ENCODE measurements at places on chromosomes 2 and 18. TPM values are rescaled to one million over a fixed set of nuclear protein-coding genes. Genes with fewer than 3 reads are reported as not detected.

DNA sequence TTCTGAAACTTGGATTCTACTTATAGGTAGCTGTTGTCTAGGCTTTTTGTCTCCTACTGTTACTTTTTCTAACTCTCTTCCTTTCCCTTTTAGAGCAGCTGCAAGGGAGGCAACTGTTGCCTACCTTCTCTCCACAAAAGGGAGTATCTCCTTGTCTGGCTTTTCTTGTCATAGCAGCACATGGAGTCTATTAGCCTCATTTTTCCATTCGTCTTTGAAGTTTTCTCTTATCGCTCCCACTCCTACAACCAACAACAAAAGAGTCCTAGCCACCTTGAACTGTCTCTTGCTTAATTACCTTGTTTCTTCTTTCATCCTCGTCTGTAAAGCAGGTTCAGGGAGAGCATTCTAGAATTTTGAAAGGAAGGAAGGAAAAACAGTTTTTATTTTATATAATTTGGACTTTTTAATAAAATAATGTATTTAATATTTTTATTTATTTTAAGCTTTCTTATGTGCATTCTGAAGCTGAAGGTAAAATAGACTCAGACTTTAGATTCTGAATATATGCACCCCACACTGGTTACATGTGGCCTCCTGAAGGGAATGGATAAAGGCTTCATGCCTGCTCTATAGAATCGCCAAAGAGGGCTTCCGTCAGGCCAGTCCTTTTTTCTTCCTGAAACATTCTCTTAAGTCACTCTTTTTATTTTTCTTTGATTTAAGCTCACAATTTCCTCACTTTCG is 154.4 kb downstream of the CSRNP3 start:
- DNase-seq: peak; percentile 92

- DNase-seq: no peak
Measured at GRCh38 chr2:226644399-226644865, 155.2 kb downstream of the IRS1 start.

- no peak for DNase-seq
Measured at GRCh38 chr2:120319123-120319522, 26.8 kb upstream of the INHBB start.

- no peak for DNase-seq
Measured at GRCh38 chr18:43398601-43399000, 121.3 kb upstream of the SYT4 start.

GRCh38 chr18:79516441-79516931 is 120.8 kb downstream of the NFATC1 start:
- DNase-seq: no peak

GRCh38 chr18:68152770-68153169 is 562.1 kb downstream of the TMX3 start:
- no peak for DNase-seq

The HRH4 gene
- polyA plus RNA-seq: not detected

The HAAO gene
- polyA plus RNA-seq: 2.2 TPM

The COL6A3 gene
- 4.8 TPM for polyA plus RNA-seq

The DYNAP gene
- not detected for polyA plus RNA-seq

All from brain (organoid and tissue), 16 donors.